ENCODE measurements at places on chromosomes 7 and 10.

DNA sequence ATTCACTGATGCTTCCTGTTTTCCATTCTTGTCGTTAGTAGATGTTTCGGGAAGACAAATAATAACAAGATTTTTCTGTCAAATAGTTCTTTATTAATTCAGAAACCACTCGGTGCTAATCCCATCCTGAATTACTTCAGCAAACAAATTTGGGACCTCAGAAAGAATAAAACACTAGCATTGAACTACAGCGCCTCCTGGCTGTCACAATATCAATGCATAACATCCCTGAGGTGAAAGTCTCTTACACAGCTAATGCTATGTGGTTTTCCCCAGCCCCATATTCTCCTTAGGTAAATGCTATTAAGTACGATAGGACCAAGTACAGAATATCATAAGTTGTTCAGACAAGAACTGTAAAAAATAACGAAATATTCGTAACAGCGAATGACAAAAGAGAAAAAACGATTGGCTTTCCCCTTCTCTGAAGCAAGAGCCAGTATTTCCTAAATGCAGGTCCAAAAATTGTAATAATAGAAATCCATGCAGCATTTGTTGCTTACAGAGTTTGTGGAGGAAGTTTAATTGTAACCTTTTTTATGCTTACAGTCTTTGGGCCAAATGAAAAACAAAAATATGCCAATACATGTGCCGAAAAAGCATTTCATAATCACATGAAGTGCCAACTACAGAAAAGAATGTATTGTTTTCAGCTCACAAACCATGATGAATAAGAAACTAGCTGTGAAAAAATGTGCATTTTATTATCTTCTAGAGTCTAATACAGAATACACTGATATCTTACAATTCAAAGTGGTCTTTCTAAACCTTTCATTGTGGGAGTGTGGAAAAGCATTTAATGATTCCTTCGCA lies 47.3 kb downstream of the MYPN start:
- H3K4me3 ChIP-seq, result no peak overlapping the region
- no peaks in the 10 kb centered on the region for H3K4me1 ChIP-seq
- H3K36me3 ChIP-seq, result no peaks in the 10 kb centered on the region
- no peak overlapping the region for H3K27ac ChIP-seq
- peak; percentile 64 for DNase-seq
- H3K27me3 ChIP-seq, result no peaks in the 10 kb centered on the region

GRCh38 chr10:13658871-13659685 lies 72.3 kb downstream of the PRPF18 start:
- no peak overlapping the region for H3K27ac ChIP-seq
- H3K27me3 ChIP-seq, result no peaks in the 10 kb centered on the region

- no peak overlapping the region for H3K27ac ChIP-seq
- H3K4me3 ChIP-seq, result no peak overlapping the region
- H3K4me1 ChIP-seq, result no peaks in the 10 kb centered on the region
- H3K36me3 ChIP-seq, result no peaks in the 10 kb centered on the region
- no peaks in the 10 kb centered on the region for H3K27me3 ChIP-seq
These were observed 3.8 kb downstream of the SLC4A2 start for GRCh38 chr7:151063212-151063561.

DNA sequence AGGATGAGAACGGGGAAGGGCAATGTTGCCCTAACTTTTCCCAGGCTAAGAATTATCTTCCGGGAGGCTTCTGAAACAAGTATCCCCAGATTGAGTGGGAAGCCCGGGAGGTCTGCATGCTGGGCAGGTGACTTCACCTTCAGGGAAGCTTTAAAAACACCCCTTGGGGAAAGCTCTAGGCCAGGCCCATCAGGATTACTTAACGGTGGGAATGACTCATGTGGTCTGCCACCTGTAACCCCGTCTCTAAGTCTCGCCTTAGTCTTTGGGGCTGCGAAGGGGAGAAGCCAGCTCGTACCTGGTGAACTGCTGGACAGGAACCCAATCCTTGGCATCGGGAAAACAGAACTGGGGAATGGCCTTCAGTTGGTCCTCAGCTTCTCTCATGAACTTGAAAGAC lies 80.1 kb upstream of the MKRN1 start:
- no peak for DNase-seq
- no peak overlapping the region for H3K27ac ChIP-seq
- H3K4me1 ChIP-seq, result no peaks in the 10 kb centered on the region
- H3K36me3 ChIP-seq, result no peaks in the 10 kb centered on the region
- H3K27me3 ChIP-seq, result no peaks in the 10 kb centered on the region
- H3K4me3 ChIP-seq, result no peak overlapping the region

GRCh38 chr10:126314863-126315493 lies 73.3 kb downstream of the ADAM12 start:
- no peak overlapping the region for H3K27ac ChIP-seq
- H3K4me3 ChIP-seq, result no peak overlapping the region
- DNase-seq, result no peak
- H3K27me3 ChIP-seq, result no peaks in the 10 kb centered on the region
- no peaks in the 10 kb centered on the region for H3K4me1 ChIP-seq

GRCh38 chr10:121823993-121824463 lies 103.8 kb downstream of the ATE1 start:
- DNase-seq, result peak; percentile 46
- no peaks in the 10 kb centered on the region for H3K36me3 ChIP-seq
- no peaks in the 10 kb centered on the region for H3K27me3 ChIP-seq
- H3K4me1 ChIP-seq, result peaks cover 6% of the 10 kb centered on the region
- H3K27ac ChIP-seq, result no peak overlapping the region

- H3K4me1 ChIP-seq, result no peaks in the 10 kb centered on the region
- H3K27ac ChIP-seq, result no peak overlapping the region
- DNase-seq, result no peak
- no peaks in the 10 kb centered on the region for H3K36me3 ChIP-seq
- no peak overlapping the region for H3K4me3 ChIP-seq
- no peaks in the 10 kb centered on the region for H3K27me3 ChIP-seq
These were observed 190.4 kb downstream of the HDAC9 start for GRCh38 chr7:18685971-18686370.

- no peak overlapping the region for H3K4me3 ChIP-seq
- H3K36me3 ChIP-seq, result no peaks in the 10 kb centered on the region
- H3K4me1 ChIP-seq, result no peaks in the 10 kb centered on the region
These were observed 851.5 kb upstream of the COBL start for GRCh38 chr7:52168085-52168484.

GRCh38 chr10:97744405-97745035 lies 7.6 kb downstream of the ZFYVE27 start:
- H3K27ac ChIP-seq, result no peak overlapping the region
- peaks cover 8% of the 10 kb centered on the region for H3K36me3 ChIP-seq
- no peak overlapping the region for H3K4me3 ChIP-seq

DNA sequence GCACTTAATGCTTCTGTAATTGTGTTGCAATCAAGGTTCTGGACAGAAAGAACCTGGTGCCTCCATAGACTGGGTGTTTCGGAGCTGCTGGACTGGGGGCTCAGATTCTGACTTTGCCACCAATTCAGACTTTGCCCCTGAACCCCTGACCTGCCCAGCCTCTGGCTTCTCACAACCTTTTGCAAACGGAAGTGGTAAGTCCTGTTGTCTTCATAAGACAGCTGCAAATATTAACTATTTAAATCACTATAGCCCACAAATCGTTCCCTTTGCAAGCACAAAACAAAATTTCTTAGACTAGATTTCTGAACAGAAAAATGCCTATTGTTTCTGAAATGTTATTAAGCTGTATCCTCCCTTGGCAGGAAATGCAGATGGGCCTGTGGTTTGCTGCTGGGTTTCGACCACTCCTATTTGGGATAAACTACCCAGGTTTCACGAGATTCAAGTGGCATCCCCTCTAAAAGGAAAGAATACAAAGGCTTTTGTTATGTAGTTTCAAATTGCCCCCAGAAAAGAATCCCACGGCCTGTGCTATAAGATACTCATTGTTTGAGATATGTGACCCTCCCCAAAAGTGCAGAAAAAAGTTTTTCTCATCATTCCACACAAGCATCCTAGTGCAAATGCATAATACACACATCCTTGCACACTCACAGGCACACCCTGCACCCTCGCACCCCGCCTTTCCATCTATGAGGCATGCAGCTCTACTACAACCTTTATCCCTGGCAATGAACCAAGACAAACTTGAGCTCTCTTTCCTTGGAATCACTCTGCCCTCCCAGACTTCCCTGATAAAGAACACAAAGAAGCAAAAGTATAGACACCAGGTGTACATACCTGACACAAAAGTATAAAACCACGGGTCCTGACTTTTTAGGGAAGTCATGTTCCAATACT lies 209.1 kb downstream of the PRPF18 start:
- peak; percentile 79 for DNase-seq
- peak overlapping the region; percentile 17 for H3K4me3 ChIP-seq
- peak overlapping the region; percentile 46 for H3K27ac ChIP-seq
- H3K36me3 ChIP-seq, result no peaks in the 10 kb centered on the region
- H3K27me3 ChIP-seq, result no peaks in the 10 kb centered on the region

- H3K4me3 ChIP-seq, result no peak overlapping the region
- H3K27ac ChIP-seq, result no peak overlapping the region
These were observed 452.7 kb downstream of the DPP6 start for GRCh38 chr7:154504918-154505317.

DNA sequence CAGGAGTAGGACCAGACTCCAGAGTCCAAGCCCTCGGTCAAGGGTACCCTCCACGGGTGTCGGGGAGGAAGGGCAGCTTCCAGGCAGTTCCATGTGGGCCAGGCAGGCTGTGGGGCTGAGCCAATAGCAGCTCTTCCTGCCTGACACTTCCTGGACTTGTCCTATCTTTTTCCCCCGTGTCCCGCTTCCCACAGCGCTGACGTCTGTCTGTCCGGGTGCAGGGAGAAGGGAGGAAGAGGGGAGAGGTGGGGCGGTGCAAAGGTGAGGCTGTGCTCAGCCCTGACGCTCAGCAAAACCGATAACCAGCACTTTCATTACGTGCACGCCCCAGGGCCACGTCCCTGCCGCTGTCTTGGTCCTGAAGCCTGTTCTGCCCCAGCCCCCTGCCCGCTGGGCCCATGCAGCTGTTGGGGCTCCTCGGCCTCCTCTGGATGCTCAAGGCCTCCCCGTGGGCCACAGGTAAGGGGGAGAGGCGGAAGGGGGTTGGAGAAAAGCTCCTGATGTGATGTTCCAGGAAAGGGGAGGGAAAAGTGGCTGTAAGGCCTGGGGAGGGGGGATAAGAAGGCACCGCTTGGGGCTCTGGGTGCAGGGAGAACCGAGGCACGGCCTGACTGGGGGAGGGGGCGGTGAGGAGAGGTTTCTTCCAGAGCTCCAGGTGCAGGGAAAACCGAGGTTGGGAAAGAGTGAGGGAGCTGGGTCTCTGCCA lies at the start of gene MUC3A:
Gene MUC3A, plus strand, starts transcription at position 308 of the 706 bp plus-strand sequence. Its CDS starts 91 bp downstream, at position 399.
- no peak within 1 kb of the TSS for H3K4me3 ChIP-seq
- no peaks in the 10 kb centered on the region for H3K4me1 ChIP-seq
- no peaks in the 10 kb centered on the region for H3K36me3 ChIP-seq

DNA sequence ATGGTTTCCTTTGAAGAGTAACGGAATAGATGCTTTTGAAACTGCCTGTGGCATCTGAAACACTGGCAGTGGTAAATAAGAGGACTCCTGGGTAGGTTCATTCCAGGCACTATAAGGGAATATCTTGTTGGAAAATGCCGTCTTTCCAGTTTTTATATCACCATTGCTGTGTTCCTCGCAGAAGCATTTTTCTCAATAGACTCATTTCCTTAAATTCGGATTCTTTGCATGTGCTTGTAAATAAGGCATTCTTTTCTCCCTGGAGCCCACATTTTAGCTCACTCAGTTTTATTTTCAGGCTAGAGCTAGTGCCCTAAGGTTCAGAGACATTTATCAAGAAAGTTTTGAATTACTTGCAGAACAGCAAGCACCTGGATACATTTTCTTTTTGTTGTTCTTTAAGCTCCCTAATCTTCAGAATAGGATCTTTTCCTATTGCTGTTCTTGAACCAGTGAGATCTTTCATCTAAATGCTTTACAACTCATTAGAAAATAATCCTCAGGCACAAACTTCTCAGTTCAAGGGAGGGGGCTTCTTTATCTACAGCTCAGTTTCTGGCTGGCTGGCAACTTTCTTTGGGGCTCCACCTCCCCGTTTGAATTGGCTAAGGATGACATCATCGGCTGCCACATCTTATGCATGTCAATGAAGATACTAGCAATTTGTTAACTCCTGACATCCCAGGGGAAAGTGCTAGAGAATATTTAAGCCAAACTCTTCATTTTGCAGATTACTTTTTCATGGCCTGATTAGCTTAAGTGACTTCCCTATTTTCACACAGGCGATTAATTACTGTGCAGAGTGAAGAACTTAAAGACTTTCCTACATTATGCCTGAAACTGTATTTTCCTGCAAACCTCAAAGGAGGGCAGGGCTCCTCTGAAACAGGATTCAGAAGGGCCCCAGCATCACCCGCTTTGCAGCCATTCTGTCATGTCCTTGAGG lies 133.7 kb upstream of the RSU1 start:
- no peak overlapping the region for H3K4me3 ChIP-seq
- no peaks in the 10 kb centered on the region for H3K27me3 ChIP-seq
- no peaks in the 10 kb centered on the region for H3K4me1 ChIP-seq
- H3K27ac ChIP-seq, result no peak overlapping the region

- no peak for DNase-seq
- peaks cover 21% of the 10 kb centered on the region for H3K4me1 ChIP-seq
- no peak overlapping the region for H3K4me3 ChIP-seq
- peaks cover 9% of the 10 kb centered on the region for H3K36me3 ChIP-seq
- H3K27ac ChIP-seq, result no peak overlapping the region
These were observed 33.1 kb downstream of the GLRX3 start for GRCh38 chr10:130169136-130169859.

DNA sequence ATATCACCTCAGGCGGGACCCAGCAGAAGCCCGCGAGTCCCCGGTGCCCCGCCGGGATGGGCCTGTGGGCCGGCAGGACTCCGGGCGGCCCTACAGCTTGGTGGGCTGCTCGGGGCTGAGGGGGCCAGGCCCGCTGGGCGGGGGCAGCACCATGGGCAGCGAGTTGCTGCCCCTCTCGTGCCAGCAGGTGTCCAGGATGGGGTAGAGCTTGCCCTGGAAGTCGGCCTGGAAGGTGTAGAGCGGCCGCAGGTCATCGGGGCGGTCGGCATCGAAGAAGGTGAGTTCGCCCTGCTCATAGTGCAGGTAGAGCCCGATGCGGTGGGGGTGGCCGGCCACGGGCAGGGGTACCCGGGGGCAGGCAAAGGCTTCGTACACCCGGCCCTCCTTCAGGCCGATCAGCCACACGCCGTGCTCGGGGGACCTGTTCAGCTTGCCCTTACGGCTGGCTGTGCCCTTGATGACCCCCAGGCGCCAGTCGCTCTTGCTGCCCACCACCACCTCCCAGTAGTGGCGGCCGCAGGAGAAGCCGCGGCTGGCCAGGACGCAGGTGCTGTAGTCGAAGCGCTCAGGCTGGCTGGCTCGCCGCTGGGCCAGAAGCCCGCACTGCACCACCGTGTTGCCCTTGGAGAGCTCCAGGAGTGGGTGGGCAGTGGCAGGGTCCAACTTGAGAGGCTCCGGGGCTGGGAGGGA lies 4.3 kb upstream of the NSUN5 start:
- no peak for DNase-seq
- no peaks in the 10 kb centered on the region for H3K36me3 ChIP-seq
- 0 out of 2 replicates have a peak, but pooled peaks cover under 1% of the 10 kb centered on the region for H3K4me1 ChIP-seq
- H3K27ac ChIP-seq, result no peak overlapping the region
- no peaks in the 10 kb centered on the region for H3K27me3 ChIP-seq

DNA sequence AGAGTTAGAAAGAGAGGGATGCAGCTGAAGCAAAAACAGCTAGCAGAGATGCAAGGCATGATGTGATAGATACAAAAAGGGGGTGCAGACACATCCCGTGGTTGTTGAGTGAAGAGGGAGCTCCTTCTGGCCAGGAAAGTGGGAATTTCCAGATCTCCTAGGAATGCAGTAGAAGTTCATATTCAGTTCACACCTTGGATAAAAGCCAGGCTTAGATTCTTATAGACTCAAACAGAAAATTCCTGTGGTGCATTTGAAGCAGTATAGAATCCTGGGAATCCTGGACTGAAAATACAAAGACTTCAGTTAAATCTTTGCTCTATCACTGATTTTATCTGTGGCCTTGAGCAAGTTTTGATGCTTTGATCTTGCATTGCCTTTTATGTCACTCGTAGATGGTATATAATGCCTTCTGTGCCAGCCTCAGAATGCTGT lies 33.9 kb downstream of the SGPL1 start:
- no peak overlapping the region for H3K4me3 ChIP-seq
- no peaks in the 10 kb centered on the region for H3K27me3 ChIP-seq
- no peak overlapping the region for H3K27ac ChIP-seq
- H3K36me3 ChIP-seq, result no peaks in the 10 kb centered on the region

All from MM.1S (cell line).